ENCODE measurements at places on chromosomes 1 and 21. TPM values are rescaled to one million over a fixed set of nuclear protein-coding genes. Genes with fewer than 3 reads are reported as not detected.

DNA sequence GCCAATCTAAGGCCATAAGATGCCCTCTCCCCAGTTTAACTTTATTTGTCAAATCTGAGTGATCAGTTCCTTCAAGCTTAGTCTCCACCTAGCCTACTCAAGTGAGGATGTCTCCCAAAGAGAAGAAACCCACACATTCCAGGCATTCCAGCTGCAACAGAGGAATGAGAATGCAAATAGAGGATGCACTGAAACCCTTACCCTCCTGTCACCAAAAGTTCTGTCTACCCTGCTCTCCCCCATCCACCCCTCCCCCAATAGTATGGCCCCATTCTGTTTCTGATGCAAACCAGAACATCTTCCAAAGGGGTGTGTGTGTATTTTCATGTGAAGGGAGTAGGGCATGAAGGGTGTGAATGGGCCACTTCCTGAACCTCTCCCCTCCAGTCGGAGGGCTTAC, 3.0 kb downstream of the DUSP23 start:
- DNase-seq = no peak

GRCh38 chr1:220448217-220448616, 79.7 kb upstream of the MARK1 start:
- no peak for DNase-seq

SPRR2E gene
- polyA plus RNA-seq = not detected

C1orf185 gene
- not detected for polyA plus RNA-seq

SLC44A3 gene
- 121 TPM for polyA plus RNA-seq

GRCh38 chr21:46540087-46540710, 64.7 kb downstream of the S100B start:
- DNase-seq = no peak

GRCh38 chr1:170241266-170241851, 95.6 kb downstream of the NTMT2 start:
- DNase-seq = no peak
